ENCODE measurements at places on chromosomes 11 and 22.

- no peak for DNase-seq
Observed at GRCh38 chr11:70267405-70267950, 3.0 kb upstream of the PPFIA1 start.

GRCh38 chr22:39980596-39980995 lies 14.2 kb upstream of the FAM83F start:
- DNase-seq: no peak

GRCh38 chr22:50498322-50498890 lies 9.1 kb downstream of the LMF2 start:
- DNase-seq: peak; percentile 62

DNA sequence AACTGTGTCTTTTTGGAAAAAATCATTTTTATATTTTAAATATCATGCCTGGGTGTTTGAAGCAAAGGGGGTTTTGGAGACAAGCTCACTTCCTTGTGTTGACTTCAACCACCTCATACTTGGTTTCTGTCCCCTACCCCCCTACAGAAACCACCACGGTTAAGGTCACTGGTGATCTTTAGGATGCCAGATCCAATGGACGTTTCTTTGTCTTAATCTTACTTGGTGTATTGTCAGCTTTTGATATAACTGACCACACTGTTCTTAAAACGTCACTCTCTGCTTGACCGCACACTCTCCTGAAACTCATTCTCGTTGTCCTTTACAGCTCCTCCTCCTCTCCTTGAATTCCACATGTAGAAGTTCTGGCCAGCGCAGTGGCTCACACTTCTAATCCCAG lies 34.8 kb upstream of the SWAP70 start:
- no peak for DNase-seq

GRCh38 chr22:46421267-46421666 lies 85.8 kb downstream of the TRMU start:
- DNase-seq: no peak

All from fibroblast of lung (primary cell).